ENCODE measurements at places on chromosomes 2 and 18.

DNA sequence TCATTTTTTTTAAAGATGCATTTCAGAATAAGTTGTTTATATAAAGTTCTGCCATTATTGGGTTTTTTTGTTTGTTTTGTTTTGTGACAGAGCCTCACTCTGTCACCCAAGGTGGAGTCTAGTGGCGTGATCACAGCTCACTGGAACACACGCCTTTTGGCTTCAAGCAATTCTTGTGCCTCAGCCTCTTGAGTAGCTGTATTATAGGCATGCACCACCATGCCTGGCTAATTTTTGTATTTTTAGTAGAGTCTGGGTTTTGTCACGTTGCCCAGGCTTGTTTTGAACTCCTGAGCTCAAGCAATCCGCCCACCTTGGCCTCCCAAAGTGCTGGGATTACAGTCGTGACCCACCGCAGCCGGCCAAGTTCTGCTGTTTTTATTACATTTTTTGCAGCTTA, 72.3 kb downstream of the R3HDM1 start:
- DNase-seq, result no peak

- DNase-seq, result no peak
Measured at GRCh38 chr2:206978746-206979145, 39.4 kb downstream of the CPO start.

GRCh38 chr2:233225230-233226068, 26.0 kb upstream of the ATG16L1 start:
- DNase-seq, result no peak

GRCh38 chr2:214328941-214329340, 81.9 kb upstream of the VWC2L start:
- no peak for DNase-seq

GRCh38 chr2:236172255-236173035, 4.3 kb upstream of the GBX2 start:
- no peak for DNase-seq

- DNase-seq, result no peak
Measured at GRCh38 chr2:147482111-147482895, 362.5 kb upstream of the ACVR2A start.

GRCh38 chr2:124542932-124543640, 518.0 kb downstream of the CNTNAP5 start:
- no peak for DNase-seq

- DNase-seq, result no peak
Measured at GRCh38 chr2:29201979-29202378, 86.8 kb downstream of the CLIP4 start.

DNA sequence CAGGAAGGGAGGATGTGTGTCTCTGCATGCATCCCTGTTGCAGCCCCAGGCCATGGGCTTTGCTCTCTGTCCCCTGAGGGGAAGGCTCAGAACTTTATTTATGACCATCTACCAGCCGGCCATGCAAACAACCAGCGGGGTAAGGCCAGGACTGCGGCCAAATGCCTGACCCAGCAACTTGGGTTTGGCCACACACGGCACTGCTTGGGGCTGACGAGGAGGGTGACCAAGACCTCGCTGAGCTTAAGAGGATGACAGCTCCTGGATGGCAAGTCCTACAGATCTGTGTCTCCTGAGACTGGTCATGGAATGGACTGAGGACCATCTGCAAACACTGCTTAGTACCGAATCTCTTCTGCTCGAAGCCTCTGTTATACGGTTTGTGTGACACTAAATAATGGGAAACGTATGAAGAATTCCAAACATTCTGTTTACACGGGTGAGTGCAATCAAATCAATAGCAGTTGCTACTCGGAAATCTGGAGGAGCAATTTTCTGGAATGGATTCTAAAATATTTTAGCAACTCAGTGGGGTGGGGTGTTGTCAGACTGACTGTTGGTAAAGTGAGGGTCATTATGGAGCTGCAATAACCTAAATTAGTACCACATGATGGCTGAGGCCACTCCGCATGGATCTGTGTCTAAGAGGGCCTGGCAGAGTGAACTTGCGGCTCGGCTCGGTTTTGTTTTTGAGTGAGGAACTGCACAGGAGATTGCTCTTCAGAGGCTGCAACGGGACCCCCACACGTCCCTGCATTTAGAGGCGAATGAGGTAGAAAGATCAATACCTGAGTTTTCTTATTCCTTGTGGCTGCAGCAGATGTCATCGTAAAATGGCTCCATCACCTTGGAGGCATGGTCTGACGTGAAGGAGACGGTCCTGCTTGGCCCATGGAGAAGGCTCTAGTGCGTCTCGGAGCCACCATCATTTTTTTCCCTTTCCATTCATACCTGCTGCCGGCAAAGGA, 26.6 kb downstream of the TMEM18 start:
- no peak for DNase-seq

- DNase-seq, result no peak
Measured at GRCh38 chr2:47818777-47819176, 35.8 kb downstream of the MSH6 start.

GRCh38 chr2:175282300-175282699, 100.8 kb upstream of the ATP5MC3 start:
- DNase-seq, result no peak

DNA sequence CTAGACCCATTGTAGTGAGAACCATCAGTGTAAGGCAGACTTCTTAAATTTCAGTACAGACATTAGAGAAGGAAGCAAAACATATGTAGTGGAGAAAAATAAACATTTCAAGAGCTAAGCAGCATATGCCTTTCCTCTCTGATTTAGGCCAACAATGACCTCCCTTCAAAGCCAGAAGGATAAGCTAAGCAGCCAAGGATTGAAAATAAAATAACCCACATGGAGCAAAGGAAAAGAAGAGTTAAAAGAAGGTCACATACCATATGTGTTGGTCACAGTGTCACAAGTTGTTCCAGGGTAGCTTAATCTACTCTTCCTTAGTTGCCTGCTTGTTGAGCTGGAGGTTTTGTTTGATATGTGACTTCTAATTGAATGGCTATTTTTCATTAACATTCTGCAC, 15.6 kb upstream of the LAMA1 start:
- DNase-seq, result no peak

DNA sequence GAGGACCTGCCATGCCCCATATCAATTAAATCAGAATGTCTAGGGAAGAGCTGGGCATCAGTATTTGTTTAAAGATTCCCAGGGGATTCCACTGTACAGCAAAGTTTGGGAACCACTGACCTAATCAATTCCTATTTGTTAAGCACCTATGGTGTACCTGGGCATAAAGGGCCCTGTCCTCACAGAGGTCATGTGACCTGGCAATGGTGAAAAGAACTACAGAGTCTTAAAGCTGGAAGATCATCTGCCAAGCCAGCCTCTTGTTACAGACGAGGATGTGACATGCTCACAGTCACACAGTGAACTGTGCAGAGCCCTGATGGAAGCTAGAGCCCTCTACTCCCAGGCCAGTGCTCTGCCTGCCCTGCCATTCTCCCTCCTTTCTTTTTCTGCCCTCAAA, 23.3 kb downstream of the SLC14A2 start:
- DNase-seq, result no peak

- no peak for DNase-seq
Measured at GRCh38 chr2:218081063-218081462, 12.0 kb downstream of the RUFY4 start.

DNA sequence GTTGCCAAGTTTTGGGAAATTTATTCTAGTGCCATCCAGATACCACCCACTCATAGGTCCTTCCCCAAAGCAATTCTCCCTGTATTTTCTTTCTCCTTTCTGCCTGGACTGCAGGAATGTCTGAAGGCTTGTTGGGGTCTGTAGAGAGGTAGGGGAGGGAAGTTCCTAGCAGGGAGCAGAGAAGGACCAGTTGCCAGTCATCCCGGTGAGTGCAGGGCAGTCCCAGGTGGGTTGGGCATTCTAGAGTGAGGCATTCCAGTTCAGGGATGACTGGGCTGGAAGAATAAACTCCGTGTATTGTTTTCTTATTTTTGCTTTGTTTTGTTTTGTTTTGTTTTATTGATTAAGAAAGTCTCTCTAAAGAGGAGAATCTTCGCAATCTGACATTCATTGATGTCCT, 58.1 kb downstream of the SPATS2L start:
- DNase-seq, result no peak

- DNase-seq, result no peak
Measured at GRCh38 chr2:84646514-84646913, 130.2 kb downstream of the DNAH6 start.

GRCh38 chr2:10085668-10086059, 5.5 kb upstream of the CYS1 start:
- no peak for DNase-seq

- DNase-seq, result no peak
Measured at GRCh38 chr2:171158036-171158789, 2.5 kb downstream of the TLK1 start.

DNA sequence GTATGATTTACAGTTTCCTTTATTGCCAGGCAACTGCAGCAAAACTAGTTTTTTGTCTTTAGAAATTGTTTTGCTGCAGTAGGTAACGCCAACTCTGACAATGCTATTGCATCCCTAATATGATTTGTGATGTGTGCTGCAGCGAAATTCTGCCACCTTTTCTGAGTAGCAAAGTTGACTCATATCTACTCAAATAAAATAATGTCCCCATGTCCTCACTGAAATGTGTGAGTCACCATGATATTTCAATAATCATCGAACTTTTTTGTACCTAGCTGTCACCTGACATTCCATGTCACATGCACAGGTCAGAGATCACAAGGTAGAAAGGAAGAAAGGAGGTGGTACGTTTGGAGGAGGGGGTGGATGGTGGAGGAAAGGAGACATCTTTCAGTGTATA, 205.0 kb downstream of the RAD51AP2 start:
- DNase-seq, result no peak

GRCh38 chr2:170922634-170923494, 6.2 kb upstream of the GORASP2 start:
- DNase-seq, result no peak

DNA sequence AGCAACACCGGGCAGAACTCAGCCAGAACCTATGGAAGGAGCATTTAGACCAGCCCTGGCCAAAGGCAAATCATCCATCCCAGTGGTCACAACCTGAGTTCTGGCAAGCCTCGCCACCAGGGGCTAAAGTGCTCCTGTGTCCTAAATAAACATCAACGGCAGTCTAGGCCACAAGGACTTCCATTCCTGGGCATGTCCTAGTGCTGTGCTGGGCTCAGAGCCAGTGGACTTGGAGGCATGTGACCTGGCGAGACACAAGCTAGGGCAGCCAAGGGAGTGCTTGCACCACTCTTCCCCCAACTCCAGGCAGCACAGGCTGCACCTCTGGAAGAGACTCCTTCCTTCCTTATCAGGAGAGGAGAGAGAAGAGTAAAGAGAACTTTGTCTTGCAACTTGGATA, 69.0 kb downstream of the ST6GAL2 start:
- no peak for DNase-seq

DNA sequence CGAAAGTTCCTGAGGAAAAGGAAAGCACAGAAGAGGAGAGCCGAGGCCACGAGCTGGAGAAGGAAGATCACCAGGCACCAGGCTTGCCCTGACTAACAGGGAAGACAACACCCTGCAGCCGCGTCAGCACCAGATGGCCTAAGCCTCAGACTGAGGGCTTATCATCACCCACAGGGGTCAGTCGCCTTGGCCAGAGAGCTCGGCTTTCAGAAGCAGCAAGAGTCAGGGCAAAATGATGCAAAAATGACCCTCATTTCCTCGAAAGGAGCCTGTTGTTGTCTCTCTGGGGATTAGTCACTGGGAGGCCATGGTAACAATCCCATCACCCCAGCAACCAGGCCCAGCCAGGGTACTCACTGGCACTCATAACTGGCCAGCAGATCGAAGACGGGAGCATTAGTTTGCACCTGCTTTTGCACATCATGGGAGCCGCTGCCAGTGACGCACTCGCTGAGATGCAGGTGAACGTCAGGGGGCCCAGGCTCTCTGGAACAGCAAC, 42.7 kb upstream of the ZFP36L2 start:
- DNase-seq, result no peak

GRCh38 chr2:46062637-46063412, 234.4 kb upstream of the EPAS1 start:
- DNase-seq, result peak; percentile 67

GRCh38 chr2:124884315-124884714, 859.2 kb downstream of the CNTNAP5 start:
- no peak for DNase-seq

DNA sequence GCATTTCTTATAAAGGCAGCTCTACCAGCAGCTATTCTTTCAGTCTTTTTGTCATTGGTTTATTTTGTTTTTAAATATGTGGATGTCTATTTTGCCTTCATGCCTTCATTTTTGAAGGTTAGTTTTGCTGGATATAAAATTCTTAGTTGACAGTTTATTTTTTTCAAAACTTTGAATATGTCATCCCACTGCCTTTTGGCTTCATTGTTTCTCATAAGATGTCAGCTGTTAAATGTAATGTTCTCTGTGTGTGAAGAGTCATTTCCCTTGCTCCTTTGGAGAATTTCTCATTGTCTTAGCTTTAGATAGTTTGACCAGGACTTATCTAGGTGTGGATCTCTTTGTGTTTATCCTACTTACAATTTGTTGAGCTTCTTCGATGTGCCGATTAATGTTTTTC, 213.5 kb downstream of the KIAA1328 start:
- no peak for DNase-seq

DNA sequence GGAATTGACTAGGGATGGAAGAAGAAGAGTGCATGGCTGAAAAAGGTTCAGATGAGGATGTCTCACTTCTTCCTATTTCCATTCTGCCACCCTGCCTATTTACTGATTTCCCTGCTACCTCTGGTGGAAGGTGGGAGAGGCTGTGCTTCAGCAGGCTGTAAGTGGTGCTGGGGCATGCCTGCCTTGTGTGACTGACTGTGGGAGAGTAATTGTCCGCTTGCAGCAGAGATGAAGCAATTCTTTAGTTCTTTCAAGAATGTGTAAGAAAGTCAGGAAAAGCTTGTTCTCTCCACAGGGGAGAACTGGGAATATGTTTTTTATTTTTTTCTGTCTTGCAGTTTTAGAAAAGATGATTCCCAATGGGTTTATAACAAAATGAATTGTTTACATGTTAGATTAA, 72.5 kb upstream of the NYAP2 start:
- no peak for DNase-seq

GRCh38 chr2:175595139-175595538, 406.9 kb downstream of the LNPK start:
- DNase-seq, result no peak

DNA sequence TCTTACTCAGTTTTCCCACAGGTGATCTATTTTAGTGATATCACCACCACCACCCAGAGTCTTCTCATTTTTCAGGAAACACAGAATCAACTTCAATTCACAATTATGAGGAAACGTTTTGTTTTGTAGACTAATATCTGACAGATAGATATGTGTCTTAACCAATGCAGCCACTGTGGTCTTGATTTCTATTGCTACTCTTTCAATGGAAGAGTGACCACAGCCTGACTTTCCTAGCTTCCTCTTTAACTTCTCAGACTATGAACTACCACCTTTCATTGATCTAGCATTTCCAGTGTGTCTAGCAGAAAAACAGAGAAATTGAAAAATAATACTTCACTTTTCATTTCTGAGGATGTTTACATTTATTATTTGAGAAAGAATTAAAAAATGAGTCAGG, 20.5 kb downstream of the ADAM17 start:
- DNase-seq, result no peak

GRCh38 chr2:190344276-190344827, 963 bp downstream of the INPP1 start:
- no peak for DNase-seq

GRCh38 chr2:205216580-205216979, 465.7 kb upstream of the NRP2 start:
- no peak for DNase-seq

- DNase-seq, result no peak
Measured at GRCh38 chr2:64742678-64743077, 89.0 kb upstream of the SERTAD2 start.

GRCh38 chr2:12192762-12193161, 446.3 kb downstream of the LPIN1 start:
- no peak for DNase-seq

All from activated naive CD4-positive, alpha-beta T cell treated with anti-CD3 and anti-CD28 coated beads, Interleukin-2, amount 50 U/mL, for 16 hours (primary cell).